CD4-positive, alpha-beta T cell treated with Interleukin-17A for 4 hours (primary cell): ENCODE measurements at places on chromosomes 12 and 14.
A peak's percentile ranks its signal among the peaks of the same experiment; 100 is the strongest.

GRCh38 chr12:113795445-113795844 is 170.7 kb downstream of the RBM19 start:
- no peak for DNase-seq

GRCh38 chr14:71187633-71188356 is 280.5 kb downstream of the PCNX1 start:
- DNase-seq = no peak

- no peak for DNase-seq
Measured at GRCh38 chr12:32843528-32844095, 53.0 kb downstream of the PKP2 start.

DNA sequence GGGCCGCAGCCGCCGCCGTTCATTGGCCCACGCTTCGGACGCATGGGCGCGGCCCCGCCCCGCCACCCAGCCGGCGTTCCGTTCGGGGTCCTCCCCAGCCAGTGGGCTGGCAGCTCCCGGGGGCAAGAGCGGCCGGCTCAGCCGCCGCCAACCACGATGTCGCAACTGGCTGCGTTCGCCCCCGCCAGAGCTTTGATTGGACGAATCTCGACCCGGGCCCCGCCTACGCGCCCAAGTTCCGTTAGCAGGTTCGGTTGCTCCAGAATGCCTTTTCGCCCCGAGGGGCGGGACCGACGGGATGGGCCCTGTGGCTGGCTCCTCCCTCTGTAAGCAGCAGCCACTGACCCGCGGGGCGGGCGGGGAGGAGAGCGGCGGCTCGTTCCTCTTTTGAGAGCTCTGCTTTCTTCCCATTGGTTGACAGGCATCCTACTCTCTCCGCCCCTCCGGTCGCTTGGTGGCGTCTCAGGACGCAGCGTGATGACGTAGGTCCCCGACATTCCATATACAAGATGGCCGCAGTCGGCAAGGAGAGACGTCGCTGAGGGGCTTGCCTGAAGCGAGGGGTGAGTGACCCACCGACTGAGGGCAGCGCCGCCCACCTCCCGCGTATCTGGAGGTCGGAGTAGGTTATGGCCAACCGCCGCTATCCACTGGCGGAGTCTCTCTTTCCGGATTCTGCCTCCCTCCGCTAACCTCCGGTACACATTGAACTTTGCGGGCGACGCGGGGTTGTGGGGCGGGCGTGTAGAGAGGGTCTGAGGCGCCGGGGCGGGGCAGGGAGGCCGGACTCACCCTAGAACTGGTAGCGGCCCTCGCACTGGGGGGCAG is at the start of gene CCNK:
Gene CCNK (plus strand): TSS at position 493 of the 828 bp plus-strand sequence. CDS start 11,269 bp downstream, outside the sequence.
- peak; percentile 100 for DNase-seq

DNA sequence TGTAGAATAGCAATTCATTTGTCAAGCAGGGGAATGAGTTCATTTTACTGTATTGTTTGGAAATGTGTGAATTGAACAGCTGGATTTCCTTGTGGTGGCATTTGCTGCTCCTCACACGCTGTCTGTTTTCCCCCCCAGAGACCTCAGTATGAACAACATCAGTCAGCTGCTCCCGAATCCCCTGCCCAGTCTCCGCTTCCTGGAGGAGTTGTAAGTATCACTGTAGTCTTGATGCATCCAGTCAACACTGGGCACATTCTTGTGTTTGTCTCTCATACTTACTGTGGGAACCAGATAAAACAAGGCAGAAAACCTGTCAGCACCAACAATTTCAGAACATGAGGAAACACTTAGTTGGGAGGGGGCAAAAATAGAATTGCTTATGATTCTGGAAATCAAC is 64.9 kb downstream of the LGR5 start:
- no peak for DNase-seq

GRCh38 chr14:25521616-25522015 is 471.7 kb upstream of the STXBP6 start:
- DNase-seq = no peak

GRCh38 chr12:54701940-54702592 is 53.9 kb upstream of the DCD start:
- DNase-seq = peak; percentile 39
